DMS 273 treated with DMSO at 0.1 percent for 48 hours (cell line): ENCODE measurements at places on chromosomes 4 and X.

GRCh38 chrX:86806786-86807185 is 658.5 kb downstream of the DACH2 start:
- peak; percentile 24 for DNase-seq

GRCh38 chr4:110654254-110654635 is 31.4 kb upstream of the PITX2 start:
- DNase-seq: no peak

- no peak for DNase-seq
Observed at GRCh38 chr4:37951461-37952352, 8.5 kb upstream of the PTTG2 start.

DNA sequence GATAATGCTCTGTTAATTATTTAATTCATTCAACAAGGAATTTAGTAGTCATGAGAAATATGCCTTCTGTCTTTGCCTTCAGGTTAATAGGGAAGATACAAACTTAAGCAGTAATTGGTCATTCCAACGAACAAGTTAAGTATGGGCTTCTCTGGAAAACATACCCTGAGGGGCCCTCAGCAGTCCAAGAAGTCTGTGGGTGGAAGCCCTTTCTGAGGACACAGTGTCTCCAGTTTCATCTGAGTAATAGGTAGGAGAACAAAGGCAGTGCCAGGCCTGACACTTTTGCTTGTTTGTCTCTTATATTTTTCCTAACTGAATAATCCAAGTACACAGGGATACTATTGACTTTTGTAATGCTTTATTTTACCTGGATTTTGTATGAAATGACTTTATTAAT is 262.5 kb downstream of the FBXW7 start:
- DNase-seq: no peak

DNA sequence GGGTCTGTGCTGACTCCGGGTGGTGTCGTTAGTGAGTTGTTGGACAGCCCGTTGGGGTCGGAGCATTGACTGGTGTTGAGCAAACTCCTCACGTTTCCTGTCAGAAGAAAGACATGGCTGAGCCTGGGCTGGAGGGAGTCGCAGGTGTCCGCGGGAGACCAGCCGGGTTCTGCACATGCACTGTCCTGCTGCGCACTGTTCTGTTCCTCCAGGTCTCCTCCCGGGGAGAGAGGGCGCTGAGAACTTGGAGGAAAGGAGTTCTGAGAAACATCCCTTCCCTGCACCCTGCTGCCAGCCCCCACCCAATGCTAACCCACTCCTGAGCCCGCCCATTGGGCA is 1.1 kb downstream of the ZNF141 start:
- no peak for DNase-seq

DNA sequence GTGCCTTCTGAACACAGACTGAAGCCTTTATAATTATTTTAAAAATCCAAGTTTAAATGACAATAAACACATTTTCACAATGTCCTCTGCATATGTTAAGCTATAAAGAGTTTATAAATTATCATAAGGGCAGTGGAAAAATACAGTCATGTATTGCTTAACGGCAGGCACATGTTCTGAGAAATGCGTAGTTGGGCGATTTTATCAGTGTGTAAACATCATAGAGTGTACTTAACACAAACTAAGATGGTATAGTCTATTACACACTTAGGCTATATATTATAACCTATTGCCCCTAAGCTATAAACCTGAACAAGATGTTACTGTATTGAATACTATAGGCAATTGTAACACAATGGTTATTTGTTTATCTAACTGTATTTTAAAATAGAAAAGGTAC is 254.7 kb downstream of the GABRG1 start:
- no peak for DNase-seq

- no peak for DNase-seq
Observed at GRCh38 chr4:114420069-114420468, 178.5 kb upstream of the UGT8 start.

GRCh38 chr4:153318696-153319320 is 25.7 kb upstream of the MND1 start:
- peak; percentile 35 for DNase-seq

GRCh38 chr4:41814565-41814964 is 66.0 kb upstream of the PHOX2B start:
- no peak for DNase-seq

DNA sequence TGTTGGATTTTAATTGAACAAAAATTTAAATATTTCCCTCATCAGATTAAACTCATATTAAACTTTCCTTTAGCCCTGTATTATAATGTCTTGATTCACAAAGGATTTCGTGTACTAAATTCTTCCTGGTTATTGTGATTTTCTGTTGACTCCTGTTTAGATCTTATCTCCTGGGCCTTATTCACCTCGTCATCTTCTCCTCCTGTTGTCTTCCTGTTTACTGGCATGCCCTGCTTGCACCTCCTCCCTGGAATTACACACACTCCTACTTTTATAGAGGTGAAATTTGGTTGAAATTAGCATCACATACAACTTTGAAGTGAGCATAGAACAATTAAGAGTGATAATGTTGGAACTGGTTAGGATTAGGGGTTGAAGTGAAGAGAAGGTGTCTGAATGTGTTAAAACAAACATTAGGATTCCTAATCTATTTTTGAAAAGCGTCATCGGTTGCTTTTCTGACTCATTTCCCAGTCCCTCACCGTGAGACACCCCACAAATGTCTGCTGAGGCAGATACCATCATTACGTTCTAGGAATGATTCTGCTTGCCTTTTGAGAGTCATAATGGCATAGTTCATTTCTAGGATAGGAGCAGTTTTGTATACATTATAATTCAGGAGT is 32.5 kb downstream of the TLL1 start:
- DNase-seq: no peak

GRCh38 chr4:8403173-8403753 is 37.3 kb downstream of the ACOX3 start:
- DNase-seq: peak; percentile 1

DNA sequence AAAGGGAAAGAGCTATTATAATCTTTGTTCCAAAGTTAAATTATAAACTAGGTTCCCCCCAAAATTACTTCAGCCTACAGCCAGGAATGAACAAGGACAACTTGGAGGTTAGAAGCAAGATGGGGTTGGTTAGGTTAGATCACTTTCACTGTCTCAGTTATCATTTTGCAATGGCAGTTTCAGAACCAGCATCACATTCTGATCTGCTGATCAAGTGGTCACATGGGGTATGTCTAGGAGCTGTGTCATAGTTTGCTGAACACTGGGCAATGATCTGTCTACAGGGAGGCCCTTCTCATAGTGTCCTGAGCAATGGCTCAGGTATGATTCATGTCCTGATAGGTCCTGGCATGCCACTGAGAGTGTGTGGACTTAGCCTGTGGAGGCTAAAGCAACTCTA is 41.6 kb upstream of the XIAP start:
- no peak for DNase-seq

DNA sequence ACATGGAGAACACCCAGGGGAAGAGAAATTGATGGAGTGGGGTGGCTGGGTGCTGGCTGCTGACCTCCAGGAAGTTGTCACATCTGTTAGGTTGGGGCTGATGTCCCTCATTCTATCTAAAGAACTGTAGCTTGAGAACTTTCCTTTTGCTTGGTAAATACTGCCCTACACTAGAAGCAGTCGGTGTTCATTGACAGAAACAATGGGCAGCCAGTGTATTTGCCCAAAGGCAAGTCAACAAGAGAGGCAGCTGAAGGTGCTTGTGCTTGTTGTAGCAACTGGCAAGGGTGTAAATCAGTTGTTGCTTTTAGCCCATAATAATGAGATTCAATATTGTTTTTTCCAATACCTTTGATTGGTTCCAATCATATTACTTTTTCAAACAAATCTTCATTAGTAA is 956 bp downstream of the TMEM154 start:
- no peak for DNase-seq

DNA sequence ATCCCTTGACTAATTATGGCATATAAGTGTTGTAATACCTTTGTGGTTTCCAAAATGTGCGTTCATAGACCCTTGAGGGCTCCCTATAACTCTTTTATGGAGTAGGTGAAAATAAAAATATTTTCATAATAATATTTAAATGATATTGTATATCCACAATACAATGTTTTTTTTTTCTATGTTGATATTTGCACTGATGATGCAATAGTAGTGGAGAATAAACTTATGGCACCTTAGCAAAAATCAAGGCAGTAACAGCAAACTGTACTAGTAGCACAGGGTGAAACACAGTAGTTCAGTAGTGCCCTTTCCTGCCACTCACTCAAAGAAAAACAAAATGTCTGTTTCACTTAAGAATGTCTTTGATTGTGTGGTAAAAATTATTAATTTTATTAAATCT is 465.3 kb downstream of the C4orf33 start:
- DNase-seq: no peak

- DNase-seq: no peak
Observed at GRCh38 chr4:109699553-109700225, 3.6 kb downstream of the CASP6 start.

DNA sequence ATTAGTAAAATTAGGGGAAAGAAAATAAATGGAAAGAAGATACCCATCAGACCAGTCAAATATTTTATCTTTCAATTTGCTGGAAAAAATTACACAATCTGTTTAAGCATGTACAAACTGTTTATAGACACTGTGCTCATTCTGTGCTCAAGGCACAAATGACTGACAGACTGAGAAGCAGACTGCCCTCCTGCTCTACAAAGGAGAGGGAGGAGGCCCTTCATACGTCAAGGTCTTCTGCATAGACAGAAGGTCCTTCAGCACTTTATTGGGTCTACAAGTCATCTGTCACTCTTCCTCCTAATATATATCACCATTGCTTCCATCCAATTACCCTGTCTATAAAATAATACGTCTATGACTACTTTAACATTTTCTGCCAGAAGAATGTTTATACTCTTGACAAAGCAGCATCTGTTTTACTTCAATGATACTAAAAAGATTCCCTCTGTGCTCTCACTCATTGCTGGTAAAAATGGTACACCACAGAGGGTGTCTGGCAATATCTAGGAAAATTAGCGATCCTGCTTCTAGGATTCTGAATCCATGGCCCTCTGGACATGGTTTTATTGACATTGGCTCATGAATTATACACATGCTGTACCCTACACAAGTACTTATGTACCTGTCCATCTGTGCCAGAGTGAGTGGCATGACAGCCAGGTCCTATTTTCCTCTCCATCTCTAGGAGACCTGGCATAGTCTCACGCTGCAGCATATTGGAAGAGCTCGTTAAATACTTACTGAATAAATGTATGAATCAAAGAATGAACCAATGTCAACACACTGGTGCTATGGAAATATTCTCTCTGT is 11.3 kb downstream of the SLC10A6 start:
- DNase-seq: no peak

GRCh38 chr4:9970399-9971011 is 50.8 kb downstream of the SLC2A9 start:
- no peak for DNase-seq

DNA sequence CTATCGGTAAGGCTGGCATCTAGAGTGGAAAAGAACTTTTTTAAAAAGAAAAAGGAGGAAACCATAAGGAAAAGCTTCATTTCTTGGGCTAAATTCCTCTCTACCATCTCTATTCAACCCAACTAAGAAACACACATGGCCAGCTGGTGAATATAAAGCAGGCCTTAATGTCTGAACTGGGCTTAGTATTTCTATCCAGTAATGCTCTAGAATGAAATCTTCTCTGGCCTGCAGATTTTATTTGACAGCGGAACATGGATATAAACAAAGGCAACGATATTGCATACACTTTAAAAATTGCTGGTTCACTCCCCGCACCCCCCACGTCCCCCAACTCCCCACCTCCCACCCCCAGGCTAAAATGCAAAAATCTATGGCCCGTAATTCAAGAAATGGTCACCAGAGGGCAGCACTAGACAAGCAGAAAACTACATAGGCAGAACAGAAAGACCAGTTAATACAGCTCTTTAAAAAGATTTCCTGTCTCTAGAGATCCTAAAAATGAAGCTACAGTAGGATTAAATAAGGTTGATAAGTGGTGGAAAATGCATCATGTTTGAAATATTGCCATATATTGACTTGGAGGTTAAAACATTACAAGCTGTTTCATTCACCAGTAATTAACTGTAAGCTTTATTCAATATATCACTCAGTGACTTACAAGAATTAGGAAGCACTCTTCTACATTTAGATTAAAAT is 155.2 kb upstream of the GALNT7 start:
- peak; percentile 1 for DNase-seq

DNA sequence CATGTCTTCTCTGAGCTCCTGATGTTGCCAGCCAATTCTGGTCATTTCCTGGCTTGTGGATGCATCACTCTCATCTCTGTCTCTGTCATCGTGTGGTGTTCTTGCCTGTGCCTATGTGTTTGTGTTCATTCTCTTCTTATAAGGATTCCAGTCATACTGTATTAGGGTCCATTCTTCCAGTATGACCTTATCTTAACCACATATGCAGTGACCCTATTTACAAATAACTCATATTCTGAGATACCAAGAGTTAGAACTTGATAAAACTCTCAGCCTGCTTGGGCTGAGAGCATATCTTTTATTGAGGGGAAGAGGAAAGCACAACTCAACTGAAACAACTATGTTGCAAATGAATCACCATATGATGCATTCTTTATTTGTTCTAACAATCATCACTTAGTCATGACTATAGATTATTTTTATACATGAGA is 189.0 kb upstream of the ANXA10 start:
- DNase-seq: no peak

DNA sequence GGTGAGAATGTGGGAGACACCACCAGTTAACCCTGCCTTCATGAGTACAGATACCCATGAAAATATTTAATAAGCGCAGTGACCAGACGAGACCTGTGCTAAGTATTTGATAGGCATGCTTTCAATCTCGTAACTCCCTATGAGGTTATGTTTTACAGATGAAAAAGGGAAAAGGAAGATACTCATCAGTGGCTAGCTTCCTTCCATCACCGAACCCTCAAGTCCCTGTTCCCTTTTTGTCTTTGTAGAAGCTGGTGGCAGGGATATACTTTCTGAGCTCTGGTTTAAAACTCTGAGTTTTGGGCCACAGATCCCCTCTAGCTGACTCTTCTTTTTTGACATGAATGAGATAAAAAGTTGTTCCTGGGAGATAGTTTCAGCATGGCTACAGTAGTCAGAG is 26.3 kb downstream of the AFF1 start:
- DNase-seq: no peak

- DNase-seq: no peak
Observed at GRCh38 chr4:2348786-2349185, 69.7 kb downstream of the ZFYVE28 start.

- no peak for DNase-seq
Observed at GRCh38 chr4:89137695-89138094, 26.4 kb downstream of the TIGD2 start.

DNA sequence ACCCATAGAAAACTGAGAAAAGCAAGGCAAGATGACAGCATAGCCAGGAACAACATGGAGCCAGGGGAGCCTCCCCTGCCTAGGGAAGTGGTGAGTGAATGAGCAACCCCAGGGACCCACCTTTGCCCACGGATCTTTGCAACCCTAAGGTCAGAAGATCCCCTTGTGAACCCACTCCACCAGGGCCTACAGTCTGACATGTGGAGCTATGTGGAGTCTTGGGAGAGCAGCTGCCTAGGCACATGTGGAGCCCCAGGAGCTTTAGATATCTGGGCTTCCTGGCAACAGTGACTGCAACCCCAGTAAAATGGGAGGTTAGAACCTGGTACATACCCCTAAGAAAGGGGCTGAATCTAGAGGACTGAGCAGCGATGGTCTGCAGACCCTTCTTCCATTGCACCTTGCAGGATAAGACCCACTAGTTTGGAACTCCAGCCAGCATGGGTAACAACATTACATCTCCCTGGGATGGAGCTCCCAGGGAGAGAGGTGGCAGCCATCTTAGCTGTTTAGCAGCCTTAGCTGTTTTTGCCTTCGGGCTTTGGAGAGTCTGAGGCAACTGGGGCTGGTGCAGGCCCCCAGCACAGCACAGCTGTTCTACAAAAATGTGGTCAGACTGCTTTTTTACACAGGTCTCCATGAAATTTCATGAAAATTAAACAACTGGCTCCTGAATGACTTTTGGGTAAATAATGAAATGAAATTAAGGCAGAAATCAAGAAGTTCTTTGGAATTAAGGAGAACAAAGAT is 104.7 kb upstream of the TRIM2 start:
- no peak for DNase-seq
